Midbrain (tissue), 1 donor: ENCODE measurements at places on chromosomes 1 and 21.

DNA sequence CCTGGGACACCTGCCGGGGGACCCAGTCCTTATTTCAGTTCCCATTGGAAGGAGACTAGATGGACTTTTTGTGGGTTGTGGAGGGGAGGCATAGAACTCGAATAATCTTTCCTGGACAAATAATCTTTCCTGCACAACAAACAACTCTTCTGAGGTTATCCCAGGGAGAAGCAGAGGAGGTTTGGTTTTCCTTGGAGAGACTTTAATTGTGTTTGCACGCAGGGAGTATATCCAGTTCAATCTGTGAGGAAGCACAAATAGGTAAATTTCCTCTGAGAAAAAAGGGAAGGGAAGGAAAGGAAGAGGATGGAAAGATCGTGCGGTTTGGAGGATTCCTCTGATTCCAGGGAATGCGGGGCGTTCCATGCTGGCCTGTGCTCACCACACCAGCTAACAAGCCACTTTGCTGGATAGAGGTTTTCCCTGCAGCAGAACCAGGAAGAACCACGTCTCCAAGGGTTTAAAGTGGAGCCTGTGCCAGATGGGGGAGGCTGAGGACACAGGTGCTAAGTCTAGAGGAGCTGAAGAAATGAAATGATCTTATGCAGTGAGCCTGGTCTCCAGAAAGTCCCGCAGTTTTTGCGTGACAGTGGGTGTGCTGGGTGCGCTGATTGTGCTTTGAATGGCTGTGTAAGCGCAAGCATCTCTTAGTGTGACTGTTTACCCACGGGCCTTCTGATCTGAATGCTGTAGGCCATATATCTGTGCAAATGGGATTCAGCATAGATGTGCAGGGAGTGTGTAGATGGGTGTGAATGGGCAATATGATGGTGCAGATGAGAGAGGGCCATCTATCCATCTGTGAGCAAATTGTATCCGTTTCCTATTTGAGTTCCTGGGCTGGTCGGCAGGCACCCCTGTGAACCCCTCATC lies 7.6 kb downstream of the PAX7 start:
- no peak for DNase-seq

- no peak for DNase-seq
Observed at GRCh38 chr1:241551759-241552638, 19.8 kb downstream of the KMO start.

- no peak for DNase-seq
Observed at GRCh38 chr1:70038025-70038424, 167.4 kb downstream of the LRRC40 start.

DNA sequence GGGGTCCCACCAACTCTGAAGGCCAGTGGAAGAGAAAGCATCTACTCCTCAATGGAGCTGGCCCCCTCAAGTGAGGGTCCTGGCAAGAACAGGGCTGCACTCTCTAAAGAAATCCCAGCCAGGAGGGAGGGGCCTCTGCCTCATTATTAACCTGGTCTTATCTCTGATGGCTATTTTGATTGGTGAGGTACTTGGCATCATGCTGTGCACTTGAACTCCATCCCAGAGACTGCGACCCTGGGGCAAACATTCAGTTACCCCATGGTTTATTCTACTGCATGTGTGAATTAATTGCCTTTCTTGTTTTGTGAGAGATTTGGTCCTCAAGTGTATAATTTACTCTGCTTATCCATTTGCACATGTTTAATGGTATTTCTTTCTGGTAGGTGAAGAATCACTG lies 55.0 kb upstream of the ETV3 start:
- DNase-seq, result no peak

- DNase-seq, result no peak
Observed at GRCh38 chr1:56630786-56631185, 14.3 kb upstream of the PRKAA2 start.

DNA sequence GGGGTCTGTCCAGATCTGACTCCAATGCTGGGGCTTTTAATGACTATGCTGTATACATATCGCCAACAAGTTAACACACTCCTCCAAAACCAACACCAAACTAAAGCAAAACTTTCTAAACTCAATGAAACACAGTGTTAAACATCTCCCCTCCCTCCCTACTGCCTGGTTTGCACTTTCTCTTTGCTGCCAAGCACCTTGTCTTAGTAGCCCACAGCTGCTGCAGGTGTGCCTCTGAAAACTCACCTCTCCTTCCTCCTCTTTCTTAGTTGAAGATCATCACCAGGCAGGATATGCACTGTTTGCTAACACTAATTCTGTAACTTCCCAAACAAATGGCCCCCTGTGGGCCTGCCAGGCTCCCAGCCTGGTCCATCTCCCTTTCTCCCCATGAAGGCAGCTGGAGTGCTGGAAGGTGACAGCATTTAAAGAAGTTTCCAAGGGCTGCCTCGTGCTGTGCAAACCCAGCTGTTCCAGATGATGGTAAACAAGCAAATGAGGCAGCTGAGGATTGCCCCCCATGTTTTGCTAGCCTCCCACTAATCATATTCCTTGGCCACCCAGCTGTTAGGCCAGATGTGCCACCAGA lies 213.7 kb downstream of the ASTN1 start:
- no peak for DNase-seq

DNA sequence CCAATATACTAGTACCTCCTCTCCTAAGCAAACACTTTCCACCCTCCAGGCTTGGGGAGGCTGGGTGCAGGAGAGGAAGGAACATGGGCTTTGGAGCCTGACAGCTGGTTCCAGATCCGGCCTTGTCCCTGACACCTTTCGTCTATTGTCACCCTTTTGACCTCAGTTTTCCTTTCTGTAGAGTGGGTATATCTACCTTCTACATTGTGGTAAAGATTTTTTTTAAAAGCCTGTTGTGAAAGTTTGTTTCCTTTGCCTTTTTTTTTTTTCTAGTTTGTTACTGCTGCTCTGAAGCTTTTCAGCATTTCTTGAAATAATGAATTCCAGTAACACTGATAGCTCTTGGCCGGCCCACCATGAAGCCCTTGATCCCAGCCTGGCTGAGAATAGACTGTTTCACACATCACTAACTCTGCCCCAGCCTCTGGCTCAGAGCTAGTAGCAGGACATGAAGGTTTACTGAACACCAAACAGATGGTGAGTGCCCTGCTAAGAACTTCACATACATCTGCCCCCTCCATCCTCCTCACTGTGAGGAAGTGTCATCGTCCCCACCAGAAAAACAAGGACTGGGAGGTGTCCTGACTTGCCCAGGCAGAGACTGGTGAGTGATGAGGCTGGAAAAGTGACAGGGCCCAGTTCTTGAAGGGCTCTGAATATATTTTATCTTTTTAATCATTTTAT lies 33.0 kb upstream of the ID3 start:
- DNase-seq, result no peak
